Activated CD8-positive, alpha-beta memory T cell treated with anti-CD3 and anti-CD28 coated beads, Interleukin-2, amount 50 U/mL, for 48 hours (primary cell): ENCODE measurements at places on chromosomes 2 and 18.

- DNase-seq, result no peak
Observed at GRCh38 chr18:39200153-39200552, 1634.6 kb upstream of the CELF4 start.

DNA sequence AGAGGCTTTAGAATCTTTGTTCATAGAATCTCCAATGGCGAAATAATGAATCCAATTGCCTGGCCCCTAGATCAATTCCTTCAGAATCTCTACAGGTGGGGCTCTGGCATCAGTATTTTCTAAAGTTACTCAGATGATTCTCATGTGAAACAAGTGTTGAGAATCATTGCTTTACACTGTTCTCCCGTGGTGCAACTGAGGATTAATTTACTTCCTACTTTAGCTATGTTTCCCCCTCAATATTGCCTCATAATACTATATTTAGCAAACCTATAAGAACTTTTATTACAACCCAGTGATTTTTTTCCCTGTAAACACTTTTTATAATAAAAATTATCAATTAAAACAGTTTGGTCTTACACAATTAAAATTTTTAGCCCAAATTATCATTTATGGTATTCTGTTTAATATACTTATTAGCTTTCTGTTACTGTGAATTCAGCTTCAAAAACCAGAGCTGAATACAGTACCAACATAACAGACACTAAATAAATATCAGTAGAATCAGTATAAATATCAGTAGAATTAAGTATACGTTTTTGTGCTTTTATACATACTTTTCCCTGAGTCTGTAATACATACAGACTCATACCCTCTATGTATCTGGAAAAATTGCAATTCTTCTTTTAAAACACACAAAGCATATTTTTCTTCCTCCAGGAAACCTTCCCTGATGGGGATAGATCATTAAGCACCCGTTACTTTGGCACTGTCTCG is 20.8 kb downstream of the SLC38A11 start:
- DNase-seq, result no peak

- no peak for DNase-seq
Observed at GRCh38 chr2:14826518-14826917, 194.0 kb downstream of the LRATD1 start.

DNA sequence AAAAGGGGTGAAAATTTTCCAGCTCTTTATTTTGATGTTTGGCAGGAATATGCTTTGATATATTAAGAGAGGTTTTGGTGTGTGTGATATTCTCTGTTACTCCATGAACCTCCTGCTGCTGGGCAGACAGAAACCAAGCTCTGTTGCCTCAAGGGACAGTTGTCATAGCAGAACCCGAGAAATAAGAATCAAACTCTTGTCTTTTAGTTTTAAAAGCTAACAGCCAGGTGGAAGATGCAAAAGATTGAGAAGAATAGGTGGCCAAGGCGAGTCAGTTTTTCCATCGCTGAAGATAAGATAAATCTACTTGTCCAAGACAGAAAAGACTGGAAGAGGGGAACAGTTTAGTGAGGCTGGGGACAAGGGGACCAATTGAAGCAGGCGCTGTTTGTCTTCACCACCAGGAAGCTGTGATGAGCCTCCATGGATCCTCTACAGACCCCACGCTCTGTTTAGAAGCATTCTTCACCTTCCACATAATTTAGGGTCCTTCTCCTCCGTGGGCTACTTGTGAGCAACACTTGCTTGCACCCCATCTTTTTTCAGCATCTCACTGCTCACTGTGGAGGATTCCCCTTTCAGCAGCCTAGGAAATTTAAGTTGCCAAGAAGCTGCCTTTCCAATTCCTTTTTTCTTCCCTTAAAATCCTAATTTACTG is 23.9 kb downstream of the PMAIP1 start:
- no peak for DNase-seq

DNA sequence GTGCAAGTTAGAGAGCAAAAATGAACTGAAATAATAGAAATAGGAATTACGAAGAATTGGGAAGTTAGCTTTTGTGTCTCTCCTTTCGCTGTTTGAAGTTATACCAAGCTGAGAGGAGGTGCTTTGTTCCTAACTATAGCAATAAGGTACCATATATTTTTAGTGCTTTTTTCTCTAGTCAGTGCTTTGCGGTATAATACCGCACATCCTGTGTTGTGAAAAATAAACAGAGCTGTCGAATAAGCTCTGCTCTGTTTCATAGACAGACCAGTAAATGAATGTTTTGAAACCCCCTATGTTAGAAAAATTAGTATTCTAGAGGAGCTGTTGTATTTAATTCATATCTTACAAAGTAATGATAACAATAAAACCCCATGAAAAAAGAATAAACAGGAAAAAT is 130.8 kb downstream of the MAP4K4 start:
- no peak for DNase-seq

GRCh38 chr2:42047488-42048298 is at the start of gene PKDCC:
TSS of gene PKDCC (plus strand) at chr2:42048021. CDS start at chr2:42048200, 179 bp downstream.
- DNase-seq, result no peak

- DNase-seq, result no peak
Observed at GRCh38 chr2:15802657-15803542, 137.4 kb upstream of the MYCN start.

- DNase-seq, result no peak
Observed at GRCh38 chr2:96464651-96465050, 40.5 kb downstream of the NEURL3 start.

DNA sequence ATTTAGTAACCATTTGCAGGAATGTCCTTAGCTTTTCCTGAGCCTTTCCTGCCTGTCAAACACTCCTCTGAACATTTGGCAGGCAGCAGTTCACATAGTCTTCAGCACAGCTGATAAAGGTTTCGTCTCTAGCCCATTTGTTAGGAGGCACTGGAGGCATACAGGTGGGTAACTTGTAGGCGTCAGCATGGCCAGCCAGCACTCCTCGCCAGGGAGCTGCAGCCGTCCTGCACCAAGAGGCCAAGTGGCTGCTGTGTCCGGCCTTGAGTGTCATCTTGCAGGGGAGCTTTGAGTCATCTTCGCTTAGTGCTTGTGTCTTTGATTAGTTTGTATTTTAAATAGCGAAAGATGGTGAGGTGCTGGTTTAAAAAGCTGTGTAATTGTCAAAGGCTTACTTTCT is 120.3 kb upstream of the NFATC1 start:
- no peak for DNase-seq

DNA sequence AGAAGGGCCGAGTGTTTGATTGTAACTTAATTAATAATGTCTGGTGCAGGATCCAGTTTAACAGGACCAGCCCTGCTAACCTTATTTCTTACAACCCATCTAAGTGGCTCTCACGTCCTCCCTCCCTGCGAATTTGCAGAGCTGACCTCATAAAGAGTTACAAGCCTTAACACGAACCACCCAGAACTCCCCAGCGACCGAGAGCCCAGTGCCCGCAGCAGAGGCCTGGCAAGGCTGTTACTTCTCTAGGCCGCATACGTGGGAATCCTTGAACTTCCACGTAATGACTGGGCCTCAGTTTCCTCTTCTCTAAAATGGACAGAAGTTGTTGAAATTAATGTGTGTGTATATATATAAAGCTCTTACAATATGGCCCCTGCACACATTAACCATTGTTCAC is 55.5 kb downstream of the PXDN start:
- no peak for DNase-seq

GRCh38 chr2:47313141-47313691 is 89.7 kb upstream of the MSH2 start:
- no peak for DNase-seq

DNA sequence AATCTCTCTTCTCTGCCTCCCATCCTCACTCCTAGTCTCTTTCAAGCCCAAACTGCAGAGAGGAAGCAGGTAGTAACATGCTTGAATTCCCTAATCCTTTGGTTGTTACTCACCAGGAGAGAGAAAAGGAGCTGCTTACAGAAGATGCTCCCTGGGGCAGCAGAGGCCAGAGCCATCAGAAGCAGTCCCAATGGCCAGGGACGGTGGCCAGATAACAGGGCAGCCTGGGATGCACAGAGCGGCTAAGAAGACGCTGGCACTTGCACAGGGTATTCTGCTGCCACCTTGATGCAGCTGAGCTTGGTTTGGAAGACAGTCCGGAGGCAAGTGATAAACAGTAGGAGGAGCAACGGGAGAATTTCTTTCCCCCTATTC is 250 bp downstream of the DSC1 start:
- no peak for DNase-seq

- DNase-seq, result no peak
Observed at GRCh38 chr2:20624156-20624883, 26.6 kb downstream of the HS1BP3 start.

GRCh38 chr2:98028101-98028561 is 32.4 kb upstream of the TMEM131 start:
- no peak for DNase-seq

GRCh38 chr2:79591281-79591680 is 78.4 kb downstream of the CTNNA2 start:
- DNase-seq, result no peak

GRCh38 chr2:6977786-6978185 is 60.6 kb downstream of the RNF144A start:
- no peak for DNase-seq

GRCh38 chr2:219782737-219783348 is 155.4 kb downstream of the SLC4A3 start:
- no peak for DNase-seq

- no peak for DNase-seq
Observed at GRCh38 chr2:85175369-85176299, 42.4 kb downstream of the TCF7L1 start.

- no peak for DNase-seq
Observed at GRCh38 chr2:43609290-43609918, 13.6 kb upstream of the THADA start.

- DNase-seq, result no peak
Observed at GRCh38 chr18:22475426-22476100, 57.8 kb upstream of the CTAGE1 start.

DNA sequence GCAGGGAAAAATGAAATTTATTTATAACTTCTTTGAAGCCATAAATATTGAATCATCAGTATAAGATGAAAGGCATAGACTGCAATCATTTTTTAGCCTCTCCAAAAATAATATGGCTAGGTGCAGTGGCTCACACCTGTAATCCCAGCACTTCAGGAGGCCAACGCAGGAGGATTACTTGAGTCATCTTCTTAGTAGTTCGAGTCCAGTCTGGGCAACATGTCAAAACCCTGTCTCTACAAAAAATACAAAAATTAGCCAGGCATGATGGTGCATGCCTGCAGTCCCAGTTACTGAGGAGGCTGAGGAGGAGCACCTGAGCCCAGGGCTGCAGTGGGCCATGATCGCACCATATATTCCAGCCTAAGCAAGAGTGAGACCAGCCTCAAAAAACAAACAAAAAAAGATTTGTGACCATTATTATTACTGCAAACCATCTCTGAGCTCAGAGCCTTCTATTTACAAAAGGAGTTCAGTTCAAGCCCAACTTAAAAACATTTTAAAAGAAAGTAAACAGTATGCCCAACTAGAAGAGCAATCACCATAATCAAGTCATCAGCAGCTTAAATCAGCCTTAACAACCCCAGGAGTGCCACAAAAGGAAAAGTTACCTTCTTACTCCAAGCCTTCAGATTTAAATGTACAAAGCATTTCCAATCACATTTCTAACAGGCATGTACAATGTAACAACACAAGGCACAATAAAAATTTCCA is 37.5 kb downstream of the KCNG3 start:
- DNase-seq, result no peak

DNA sequence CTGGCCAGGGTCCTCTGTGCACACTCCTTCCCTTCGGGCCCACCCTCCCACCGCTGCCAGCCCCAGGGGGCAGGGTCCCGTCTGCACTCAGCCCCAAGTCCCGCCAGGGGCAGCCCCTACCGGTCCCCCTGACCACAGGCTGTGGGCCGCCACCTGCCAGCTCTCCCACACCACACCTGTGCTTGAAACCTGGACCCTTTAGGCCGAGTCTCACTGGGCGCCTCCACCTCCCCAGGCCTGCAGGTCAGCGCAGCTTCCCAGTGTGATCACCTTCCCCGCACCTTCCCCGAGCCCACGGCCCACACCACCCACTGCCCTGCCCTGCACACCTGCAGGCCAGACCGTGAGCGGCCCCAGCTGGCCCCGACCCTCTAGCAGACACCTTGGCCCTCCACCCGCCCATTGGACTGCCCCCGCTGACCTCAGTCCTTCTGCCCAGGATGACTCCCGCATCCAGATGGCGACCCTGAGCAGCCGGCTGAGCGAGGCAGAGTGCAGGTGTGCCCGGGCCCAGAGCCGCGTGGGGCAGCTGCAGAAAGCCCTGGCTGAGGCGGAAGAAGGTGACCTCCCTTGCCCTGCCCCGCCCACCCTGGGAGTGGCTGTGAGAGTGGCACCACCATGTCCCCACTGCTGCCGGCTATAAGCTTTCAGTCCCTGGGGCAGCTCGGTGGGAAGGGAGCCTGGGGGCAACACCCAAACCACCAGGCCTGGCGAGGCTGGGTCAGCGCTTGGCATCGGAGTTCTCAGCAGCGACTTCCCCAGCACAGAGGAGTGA is 31.3 kb upstream of the SNED1 start:
- DNase-seq, result no peak

DNA sequence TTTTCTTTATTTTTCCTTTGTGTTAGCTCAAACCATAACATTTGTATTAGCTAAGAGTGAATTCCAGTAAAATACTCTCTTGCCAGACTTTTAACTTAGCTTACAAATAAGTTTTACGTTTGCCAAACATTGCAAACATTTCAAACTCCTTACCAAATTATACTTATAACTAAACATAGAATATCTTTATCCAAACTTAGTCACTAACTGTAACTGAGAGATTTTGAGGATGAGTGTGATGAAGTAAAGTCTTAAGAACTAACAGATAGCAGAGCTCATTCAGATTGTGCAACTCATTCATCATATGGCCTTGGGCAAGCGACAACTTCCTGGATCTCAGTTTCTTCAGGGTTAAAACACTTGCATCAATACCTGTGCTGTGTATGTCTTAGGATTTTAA is 533.7 kb downstream of the TDRD15 start:
- DNase-seq, result no peak

DNA sequence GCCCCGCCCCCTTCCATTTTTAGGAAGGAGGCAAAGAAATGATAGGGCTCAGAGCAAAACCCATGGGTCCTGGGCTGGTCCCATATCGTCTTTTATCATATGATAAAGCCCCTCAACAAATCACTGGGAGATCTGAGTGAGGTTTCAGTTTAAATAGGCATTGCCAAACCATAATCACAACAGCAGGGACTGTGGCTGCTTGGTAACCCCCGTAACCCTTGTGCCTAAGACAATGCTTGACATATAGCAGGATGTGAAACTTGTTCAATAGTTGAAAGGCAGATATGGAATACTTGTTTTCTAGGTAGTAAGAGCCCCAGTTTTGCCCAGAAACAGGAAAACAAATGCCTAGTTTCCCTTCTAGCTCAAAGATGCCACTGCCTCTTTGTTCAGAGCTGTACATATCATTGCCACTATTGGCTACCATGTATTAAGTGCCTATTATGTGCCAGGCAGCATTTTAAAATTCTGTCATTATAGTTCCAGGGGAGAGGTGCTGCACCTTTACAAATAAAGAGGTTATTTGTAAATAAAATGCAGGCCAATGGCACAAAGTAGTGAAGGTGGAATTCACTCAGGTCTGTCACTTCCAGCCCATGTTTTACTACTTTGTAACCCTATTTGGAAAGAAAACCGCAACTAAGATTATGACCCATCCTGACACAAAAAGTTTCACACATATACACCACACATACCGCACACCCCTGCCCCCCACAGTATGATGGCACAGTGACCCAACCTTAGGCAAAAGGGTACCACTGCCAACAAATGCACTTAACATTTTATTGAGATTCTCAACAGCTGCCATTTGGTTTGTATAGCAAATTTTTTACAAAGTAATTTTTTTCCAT is 14.2 kb downstream of the NAGK start:
- DNase-seq, result peak; percentile 76

GRCh38 chr18:34639687-34640086 is 70.4 kb upstream of the DTNA start:
- DNase-seq, result no peak
